ENCODE measurements at places on chromosomes 2 and 18. TPM values are rescaled to one million over a fixed set of nuclear protein-coding genes. Genes with fewer than 3 reads are reported as not detected.

Gene CACNB4
- 0.20 TPM for total RNA-seq

Gene LYPD6
- not detected for total RNA-seq

Gene MROH2A
- total RNA-seq = not detected

Gene TUBA4B
- not detected for total RNA-seq

Gene TRABD2A
- total RNA-seq = 20.3 TPM

Gene TDRD15
- total RNA-seq = 0.04 TPM

Gene EFR3B
- total RNA-seq = 0.20 TPM

Gene BZW1
- 495 TPM for total RNA-seq

Gene KDM3A
- total RNA-seq = 46.2 TPM

Gene DSG3
- not detected for total RNA-seq

Gene CHRND
- total RNA-seq = not detected

Gene PARD3B
- total RNA-seq = 0.26 TPM

Gene MAP3K2
- total RNA-seq = 55.9 TPM

GRCh38 chr2:216245391-216245975 is 126.8 kb downstream of the MARCHF4 start:
- no peak for DNase-seq
- no peak overlapping the region for H3K27ac ChIP-seq
- no peaks in the 10 kb centered on the region for H3K27me3 ChIP-seq
- H3K4me3 ChIP-seq = no peak overlapping the region
- H3K36me3 ChIP-seq = no peaks in the 10 kb centered on the region

DNA sequence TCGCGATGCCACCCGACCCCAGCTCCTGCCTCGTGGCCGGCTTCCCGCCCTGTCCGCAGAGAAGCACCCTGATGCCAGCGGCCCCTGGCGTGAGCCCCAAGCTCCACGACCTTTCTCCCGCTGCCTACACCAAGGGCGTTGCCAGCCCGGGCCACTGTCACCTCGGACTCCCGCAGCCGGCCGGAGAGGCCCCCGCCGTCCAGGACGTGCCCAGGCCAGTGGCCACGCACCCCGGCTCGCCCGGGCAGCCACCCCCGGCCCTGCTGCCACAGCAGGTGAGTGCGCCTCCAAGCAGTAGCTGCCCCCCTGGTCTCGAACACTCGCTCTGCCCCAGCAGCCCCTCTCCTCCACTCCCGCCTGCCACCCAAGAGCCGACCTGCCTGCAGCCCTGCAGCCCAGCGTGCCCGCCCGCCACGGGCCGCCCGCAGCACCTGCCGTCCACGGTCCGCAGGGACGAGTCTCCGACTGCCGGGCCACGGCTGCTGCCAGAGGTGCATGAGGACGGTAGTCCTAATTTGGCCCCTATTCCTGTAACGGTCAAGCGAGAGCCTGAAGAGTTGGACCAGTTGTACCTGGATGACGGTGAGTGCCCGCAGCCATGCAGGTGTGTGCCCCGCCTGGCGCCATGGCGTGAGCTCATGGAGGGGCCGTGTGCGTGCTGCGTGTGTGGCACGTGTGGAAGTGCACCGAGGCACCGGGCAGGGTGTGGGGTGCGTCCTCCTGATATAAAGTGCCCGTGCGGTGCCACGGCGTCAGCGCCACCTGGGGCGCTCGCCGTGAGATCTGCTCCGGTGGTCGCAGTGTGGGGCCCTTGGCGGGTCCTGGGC is 90.8 kb downstream of the NFATC1 start:
- no peak overlapping the region for H3K27ac ChIP-seq
- no peak overlapping the region for H3K4me3 ChIP-seq
- no peaks in the 10 kb centered on the region for H3K27me3 ChIP-seq

DNA sequence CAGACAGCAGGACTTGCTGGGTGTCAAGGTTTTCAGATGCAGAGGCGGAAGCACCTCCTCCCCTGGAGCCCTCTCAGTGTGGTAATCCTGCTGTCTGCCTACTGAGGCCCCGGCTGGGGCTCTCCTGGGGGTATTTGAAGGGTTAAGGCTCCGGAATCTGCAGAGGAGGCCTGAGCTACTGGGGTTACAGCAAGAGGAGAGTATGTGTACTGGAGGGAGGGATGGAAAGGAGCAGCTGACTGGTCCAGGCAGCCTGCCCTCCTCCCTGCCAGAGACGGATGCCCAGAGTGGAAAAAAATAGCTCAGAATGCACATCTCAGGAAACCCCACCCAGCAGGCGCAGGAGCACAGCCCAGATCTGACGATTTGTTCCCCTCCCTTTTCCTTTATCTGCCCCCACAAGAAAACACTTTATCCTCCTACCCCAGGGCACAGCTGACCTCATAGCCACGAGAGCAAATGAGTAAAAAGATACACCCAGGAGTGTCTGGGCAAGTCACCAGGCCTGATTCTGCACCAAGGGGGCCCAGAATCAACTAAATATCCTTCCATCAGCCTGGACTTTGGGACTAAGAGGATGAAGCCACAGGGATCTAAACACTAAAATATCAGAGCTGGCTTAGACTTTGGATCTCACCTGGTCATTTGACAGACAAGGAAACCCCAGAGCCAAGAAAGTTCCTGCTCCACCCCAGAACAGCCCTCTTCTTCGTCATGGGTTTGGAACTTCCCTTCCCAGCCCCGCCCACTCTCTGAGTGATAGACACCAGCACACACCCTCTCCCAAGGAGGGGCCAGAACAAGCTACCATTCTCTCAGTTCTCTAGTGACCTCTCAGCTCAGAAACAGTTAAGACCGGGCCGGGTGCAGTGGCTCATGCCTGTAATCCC is 5.5 kb downstream of the TMBIM1 start:
- DNase-seq = peak; percentile 86
- peaks cover 14% of the 10 kb centered on the region for H3K36me3 ChIP-seq
- no peaks in the 10 kb centered on the region for H3K27me3 ChIP-seq
- H3K4me3 ChIP-seq = peak overlapping the region; percentile 60
- peak overlapping the region; percentile 96 for H3K27ac ChIP-seq
- peaks cover 85% of the 10 kb centered on the region for H3K4me1 ChIP-seq

GRCh38 chr2:18373664-18374063 is 186.8 kb downstream of the RDH14 start:
- no peak overlapping the region for H3K27ac ChIP-seq
- no peak for DNase-seq
- H3K27me3 ChIP-seq = no peaks in the 10 kb centered on the region
- H3K4me1 ChIP-seq = no peaks in the 10 kb centered on the region

DNA sequence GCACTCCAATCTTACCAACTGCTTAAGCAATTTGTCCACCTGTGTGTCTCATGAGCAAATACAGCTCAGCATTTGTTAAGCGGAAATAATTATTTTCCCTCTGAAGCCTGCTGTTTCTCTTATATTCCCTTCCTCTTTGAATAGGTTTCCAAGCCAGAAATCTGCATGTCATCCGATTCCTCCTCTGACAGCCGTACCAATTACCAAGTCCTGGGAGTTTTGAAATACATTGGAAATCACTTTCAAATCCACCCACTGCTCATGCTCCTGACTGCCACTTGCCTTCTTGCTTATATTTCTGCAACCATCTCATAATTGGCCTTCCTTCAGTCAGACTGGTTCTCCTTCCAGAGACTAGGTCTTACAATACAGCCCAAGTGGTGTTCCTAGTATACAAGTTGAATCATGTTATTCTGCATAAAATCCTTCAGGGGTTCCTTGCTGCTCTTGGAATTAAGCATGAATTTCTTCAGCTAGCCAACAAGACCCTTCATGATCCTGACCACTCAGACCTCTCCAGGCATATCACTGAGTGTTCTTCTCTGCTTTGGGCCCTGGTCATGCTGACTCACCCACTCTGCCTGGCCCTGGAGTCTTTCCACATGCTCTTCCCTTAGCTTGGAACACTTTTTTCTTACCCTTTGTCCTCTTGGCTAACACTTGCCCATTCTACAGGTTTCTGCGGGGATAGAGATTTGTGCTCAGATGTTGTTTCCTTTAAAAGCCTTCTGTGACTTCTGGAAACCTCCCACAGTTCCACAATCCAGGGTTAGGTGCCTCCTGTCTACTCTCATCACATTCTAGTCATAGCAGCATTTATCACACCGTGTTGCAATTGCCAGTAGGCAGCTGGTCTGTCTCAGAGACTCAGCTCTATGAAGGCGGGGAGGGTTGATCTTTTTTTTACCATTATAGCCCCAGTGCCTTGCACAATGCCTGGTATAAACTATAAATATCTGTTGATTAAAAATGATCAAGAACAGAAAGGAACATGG is 157.6 kb downstream of the ARL6IP6 start:
- no peak for DNase-seq
- no peak overlapping the region for H3K4me3 ChIP-seq
- no peak overlapping the region for H3K27ac ChIP-seq

DNA sequence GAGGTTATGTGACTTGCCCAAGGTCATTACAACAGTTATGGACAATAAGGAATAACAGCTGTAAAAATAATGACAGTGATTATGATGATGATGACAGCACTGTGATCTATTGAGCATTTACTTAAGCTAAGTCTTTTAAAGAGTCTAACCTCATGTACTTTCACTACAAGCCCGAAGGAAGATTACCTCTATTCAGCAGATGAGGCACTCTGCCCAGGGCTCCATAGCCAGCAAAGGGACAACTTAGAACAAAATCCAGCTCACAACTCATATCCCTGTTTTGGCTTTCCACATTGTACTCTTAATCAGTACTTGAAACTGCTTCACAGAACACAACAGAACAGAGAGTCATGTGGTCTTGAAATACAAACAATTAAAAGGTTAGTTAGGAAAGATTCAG is 290.2 kb downstream of the ZNF385B start:
- H3K27me3 ChIP-seq = no peaks in the 10 kb centered on the region
- no peaks in the 10 kb centered on the region for H3K4me1 ChIP-seq
- no peak overlapping the region for H3K4me3 ChIP-seq
- DNase-seq = no peak
- no peaks in the 10 kb centered on the region for H3K36me3 ChIP-seq

- H3K4me3 ChIP-seq = no peak overlapping the region
- no peaks in the 10 kb centered on the region for H3K27me3 ChIP-seq
- no peak overlapping the region for H3K27ac ChIP-seq
- H3K36me3 ChIP-seq = no peaks in the 10 kb centered on the region
These were observed 141.8 kb upstream of the BCL2L11 start for GRCh38 chr2:110978756-110979470.

DNA sequence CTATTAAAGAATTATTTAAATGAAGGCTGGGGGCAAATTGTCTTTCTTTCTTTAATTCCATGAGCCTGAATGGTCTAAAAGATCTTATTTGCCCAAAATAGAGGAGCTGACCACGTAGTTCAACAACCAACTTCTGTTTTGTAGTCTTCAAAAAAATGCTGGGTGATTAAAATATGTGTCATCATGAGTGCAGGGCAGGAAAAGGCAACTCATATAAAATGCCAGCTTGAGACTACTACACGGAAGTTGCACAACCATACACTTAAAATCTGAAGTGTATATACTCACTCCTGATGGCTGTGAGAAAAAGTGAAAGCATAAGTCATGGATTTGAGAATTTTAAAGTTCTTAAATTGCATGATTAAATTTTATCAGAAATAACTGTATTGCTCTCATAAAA is 210.9 kb downstream of the DYM start:
- H3K27me3 ChIP-seq = no peaks in the 10 kb centered on the region
- H3K36me3 ChIP-seq = peaks cover 3% of the 10 kb centered on the region
- H3K27ac ChIP-seq = no peak overlapping the region
- DNase-seq = no peak
- no peaks in the 10 kb centered on the region for H3K4me1 ChIP-seq
- no peak overlapping the region for H3K4me3 ChIP-seq

- no peak for DNase-seq
- no peaks in the 10 kb centered on the region for H3K4me1 ChIP-seq
- H3K27ac ChIP-seq = no peak overlapping the region
These were observed 226.0 kb upstream of the CTAGE1 start for GRCh38 chr18:22643731-22644130.

DNA sequence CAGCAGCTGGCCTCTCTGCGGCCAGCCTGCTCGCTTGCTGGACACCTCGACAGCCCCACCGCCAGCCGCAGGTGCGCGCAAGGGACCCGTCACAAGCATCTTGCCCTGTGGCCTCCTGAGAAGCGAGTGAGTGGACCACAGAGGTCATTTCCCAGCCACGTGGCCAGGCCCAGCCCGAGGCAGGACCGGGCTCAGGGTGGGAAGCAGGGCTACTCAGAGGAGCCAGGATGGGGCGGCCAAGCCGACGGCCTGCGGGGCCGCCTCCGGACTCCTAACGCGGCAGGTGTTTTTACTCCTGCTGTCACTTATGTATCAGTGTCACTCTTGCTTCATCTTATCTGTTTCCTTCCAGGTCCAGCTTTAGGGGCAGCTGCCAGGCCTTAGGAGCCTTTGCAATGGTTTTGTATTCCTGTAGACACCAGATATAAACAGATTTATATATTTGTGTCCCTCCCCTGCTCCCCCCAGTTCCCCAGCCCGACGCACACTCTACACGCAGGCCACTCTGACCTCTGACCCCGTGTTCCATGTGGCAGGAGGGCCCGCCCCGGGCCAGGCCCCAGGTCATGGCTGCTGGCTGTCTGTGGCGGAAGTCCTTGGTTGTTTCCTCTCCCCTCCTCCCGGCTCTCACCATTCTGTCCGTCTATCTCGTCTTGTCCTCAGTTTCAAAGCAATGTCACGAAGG is 236.4 kb downstream of the ATAD2B start:
- no peak overlapping the region for H3K4me3 ChIP-seq
- H3K27me3 ChIP-seq = no peaks in the 10 kb centered on the region
- no peaks in the 10 kb centered on the region for H3K4me1 ChIP-seq
- no peak for DNase-seq
- H3K27ac ChIP-seq = no peak overlapping the region

- H3K27ac ChIP-seq = no peak overlapping the region
- no peaks in the 10 kb centered on the region for H3K4me1 ChIP-seq
- H3K27me3 ChIP-seq = no peaks in the 10 kb centered on the region
- H3K4me3 ChIP-seq = no peak overlapping the region
These were observed 16.4 kb upstream of the RTTN start for GRCh38 chr18:70221915-70222278.

DNA sequence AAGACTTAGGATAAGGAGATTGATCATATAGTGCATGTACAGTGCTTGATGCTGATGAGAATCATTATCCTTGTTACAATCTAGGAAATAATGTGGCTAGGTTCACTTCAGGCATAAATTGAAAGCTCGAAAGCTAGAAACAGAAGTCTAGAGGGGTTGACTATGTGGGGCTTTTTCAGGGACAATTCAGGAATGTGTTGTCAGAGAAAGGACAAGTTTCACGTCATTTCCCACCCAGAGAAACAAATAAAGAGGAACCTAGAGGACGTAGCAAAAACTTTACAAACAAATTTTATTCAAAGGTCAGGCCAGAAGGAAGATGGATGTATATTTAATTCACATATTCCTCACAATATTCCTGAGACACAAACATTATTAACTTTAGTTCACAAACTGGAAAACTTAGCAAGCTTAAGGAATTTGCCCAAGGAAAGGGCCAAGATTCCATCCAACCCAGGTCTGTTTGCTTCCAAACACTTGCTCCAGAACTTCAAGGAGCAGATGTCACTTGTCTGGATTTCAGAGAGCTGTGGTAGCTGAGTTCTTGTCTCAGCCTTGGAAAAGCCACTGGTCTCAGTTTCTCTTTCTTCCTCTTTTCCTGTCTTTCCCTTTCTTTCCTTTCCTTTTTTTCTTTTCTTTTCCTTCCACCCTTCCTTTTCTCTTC is 7.4 kb downstream of the CYRIA start:
- no peaks in the 10 kb centered on the region for H3K27me3 ChIP-seq
- H3K4me1 ChIP-seq = peaks cover 8% of the 10 kb centered on the region
- H3K4me3 ChIP-seq = no peak overlapping the region
- H3K36me3 ChIP-seq = no peaks in the 10 kb centered on the region
- no peak for DNase-seq
- no peak overlapping the region for H3K27ac ChIP-seq

- DNase-seq = no peak
- no peaks in the 10 kb centered on the region for H3K4me1 ChIP-seq
- H3K27ac ChIP-seq = no peak overlapping the region
- no peaks in the 10 kb centered on the region for H3K36me3 ChIP-seq
- no peaks in the 10 kb centered on the region for H3K27me3 ChIP-seq
These were observed 101.8 kb upstream of the PIK3C3 start for GRCh38 chr18:41853280-41853679.
